CD4-positive, alpha-beta T cell treated with Interleukin-10 for 1 hour (primary cell): ENCODE measurements at places on chromosomes 12 and 14.

- DNase-seq: no peak
Observed at GRCh38 chr12:45458854-45459807, 243.2 kb downstream of the ANO6 start.

- DNase-seq: no peak
Observed at GRCh38 chr14:67187826-67188225, 1.4 kb upstream of the GARIN2 start.

GRCh38 chr14:55309761-55310365 lies 38.6 kb downstream of the FBXO34 start:
- no peak for DNase-seq

DNA sequence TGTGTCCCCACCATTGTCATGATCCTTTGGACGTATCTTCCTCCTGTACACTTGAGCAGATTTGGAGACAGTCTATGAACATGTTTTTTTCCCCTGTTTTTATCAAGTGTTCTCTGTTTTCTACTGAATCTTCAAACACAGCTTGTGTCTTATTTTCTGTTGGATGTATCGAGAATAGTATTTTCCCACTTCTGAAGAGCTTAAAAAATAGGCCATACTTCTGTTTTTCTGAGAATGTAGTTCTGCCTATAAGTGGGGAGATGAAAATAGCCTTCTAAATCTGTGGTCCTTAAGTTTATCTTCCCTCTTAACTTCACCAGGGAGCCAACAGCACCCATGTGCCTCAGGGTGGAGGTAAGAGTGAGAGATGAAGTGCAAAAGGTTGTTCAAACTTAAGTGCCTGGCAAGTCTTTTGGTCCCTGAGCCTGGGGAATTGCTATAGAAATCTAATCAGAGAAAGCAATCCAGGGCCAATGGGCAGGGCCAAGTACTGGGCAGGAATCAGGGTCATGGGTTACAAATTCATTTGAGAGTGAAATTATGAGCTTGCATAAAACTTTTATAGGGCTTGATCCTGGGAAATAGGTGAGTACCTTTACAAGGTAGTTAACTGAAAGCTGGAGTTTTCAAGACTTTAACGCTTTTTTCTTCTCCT lies 58.9 kb downstream of the ARF6 start:
- DNase-seq: no peak

DNA sequence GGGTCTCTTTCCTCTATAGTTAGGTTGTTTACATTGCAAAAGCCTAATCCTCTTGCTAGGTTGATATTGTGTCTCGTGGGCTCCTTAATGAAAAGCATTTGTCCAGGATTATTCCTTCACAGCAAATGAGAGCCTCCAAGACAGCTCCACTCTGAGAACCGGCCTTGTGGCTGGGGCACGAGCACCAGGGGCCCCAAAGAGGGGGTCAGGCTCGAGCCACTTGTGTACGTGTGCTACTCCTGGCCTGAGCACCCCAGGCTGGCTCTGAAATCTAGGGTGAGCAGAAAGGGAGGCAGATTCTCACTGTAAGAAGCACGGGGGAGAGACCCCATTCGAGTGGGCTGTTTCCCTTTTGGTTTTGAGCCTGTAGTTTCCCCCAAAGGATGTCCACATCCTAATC lies 45.0 kb upstream of the FZD10 start:
- no peak for DNase-seq

GRCh38 chr14:105180592-105181548 lies at the start of gene NUDT14:
TSS of gene NUDT14 (minus strand) at chr14:105181312. CDS start at chr14:105181209, 103 bp downstream.
- DNase-seq: peak; percentile 94

DNA sequence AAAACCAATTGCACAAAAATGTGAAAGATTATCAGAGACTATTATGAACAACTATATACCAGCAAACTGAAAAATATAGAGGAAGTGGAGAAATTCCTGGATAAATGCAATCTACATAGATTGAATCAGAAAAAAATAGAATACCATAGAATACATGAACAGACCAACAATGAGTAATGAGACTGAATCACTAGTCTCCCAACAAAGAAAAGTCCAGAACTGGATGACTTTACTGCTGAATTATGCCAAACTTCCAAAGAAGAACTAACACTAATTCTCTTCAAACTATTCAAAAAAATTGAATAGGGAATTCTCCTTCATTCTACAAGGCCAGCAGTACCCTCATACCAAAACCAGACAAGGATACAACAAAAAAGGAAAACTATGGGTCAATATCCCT lies 60.6 kb downstream of the GUCY2C start:
- DNase-seq: no peak

DNA sequence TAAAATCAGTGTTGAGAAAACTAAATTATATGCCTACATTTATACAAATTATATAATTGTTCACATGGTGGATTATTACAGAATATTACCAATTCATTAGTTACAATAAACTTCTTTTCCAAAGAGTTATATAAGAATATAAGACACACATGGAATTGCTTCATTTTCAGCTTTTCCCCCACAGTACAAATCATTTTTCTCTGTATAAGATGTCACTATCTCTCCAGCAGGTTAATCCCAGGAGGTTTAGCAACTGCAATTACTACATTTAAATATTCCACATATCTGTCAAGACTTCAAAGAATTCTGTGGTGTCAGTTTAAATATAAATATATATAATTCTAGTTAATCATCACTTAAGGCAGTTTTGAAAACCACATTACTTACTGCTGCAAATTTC lies 59.6 kb upstream of the G2E3 start:
- no peak for DNase-seq

DNA sequence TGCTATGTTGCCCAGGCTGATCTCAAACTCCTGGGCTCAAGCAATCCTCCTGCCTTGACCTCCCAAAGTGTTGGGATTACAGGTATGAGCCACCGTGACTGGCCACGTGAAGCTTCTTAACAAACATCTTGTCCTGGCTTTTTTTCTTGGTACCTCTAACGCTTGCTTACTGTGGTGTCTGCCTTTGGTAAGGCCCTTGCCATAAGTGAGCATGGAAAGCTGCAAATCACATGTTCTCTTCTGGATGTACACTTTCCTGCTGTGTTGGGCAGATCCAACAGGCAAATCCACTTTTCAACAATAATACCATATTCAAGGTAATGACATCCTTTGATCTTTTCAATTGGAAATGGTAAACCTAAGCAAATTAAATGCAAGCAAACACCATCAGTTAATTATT lies 54.6 kb downstream of the ARF6 start:
- no peak for DNase-seq

DNA sequence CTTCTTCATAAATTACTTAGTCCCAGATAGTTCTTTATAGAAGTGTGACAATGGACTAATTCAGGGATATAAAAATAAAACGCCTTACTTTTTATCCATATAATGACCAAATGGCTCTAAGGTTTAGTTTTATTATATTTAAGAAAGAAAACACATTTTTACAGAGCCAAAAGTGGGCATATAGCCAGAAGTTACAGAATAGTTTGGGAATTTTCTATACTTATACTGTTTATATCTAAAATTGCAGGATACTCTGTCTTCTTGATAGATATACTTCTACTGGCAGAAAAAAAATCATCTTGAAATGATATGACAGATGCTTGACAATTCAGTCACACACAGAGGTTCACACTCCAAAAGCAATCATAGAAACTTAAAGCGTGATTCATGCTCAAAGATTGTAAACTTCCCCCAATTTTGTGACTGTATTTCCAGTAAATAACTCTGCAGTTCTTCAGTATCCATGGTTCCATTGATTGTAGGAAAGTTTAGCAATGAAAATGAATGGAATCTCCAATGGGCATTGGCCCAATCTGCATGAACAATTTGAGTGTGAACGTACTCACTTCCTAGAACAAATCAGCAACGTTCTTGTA lies 307.8 kb downstream of the NOVA1 start:
- no peak for DNase-seq

GRCh38 chr12:1099158-1099557 lies 108.1 kb downstream of the ERC1 start:
- no peak for DNase-seq

DNA sequence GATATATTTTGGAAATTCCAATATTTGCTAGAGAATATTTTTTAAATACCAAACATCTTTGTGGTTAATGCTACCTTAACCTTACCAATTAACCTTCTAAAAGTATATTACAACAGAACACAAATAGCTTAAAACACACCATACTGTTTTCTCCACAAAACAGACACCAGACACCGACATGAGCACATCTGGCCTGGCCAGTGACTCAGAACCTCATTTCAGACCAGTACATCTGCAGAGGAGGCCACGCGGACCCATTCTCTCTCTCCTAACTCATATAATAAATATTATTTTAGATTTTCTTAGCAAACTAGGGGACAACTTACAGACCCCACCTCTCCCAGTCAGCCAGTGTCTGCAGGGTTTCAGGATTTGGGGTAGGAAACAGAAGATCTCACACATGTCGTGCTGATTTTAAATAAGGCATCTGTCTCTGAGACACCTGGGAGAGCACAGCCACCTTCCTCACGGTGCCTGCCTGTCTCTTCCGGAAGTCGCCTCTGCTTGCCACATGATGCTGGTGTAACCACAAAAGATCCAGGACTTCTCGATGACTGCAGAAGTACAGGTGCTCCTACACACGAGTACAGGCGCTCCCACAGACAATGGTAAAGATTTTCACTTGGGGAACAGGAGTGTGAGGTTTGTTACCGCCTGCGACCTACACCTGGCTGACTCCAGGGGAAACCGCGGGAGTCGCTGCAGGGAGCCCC lies 9.7 kb upstream of the ANKLE2 start:
- DNase-seq: peak; percentile 56

DNA sequence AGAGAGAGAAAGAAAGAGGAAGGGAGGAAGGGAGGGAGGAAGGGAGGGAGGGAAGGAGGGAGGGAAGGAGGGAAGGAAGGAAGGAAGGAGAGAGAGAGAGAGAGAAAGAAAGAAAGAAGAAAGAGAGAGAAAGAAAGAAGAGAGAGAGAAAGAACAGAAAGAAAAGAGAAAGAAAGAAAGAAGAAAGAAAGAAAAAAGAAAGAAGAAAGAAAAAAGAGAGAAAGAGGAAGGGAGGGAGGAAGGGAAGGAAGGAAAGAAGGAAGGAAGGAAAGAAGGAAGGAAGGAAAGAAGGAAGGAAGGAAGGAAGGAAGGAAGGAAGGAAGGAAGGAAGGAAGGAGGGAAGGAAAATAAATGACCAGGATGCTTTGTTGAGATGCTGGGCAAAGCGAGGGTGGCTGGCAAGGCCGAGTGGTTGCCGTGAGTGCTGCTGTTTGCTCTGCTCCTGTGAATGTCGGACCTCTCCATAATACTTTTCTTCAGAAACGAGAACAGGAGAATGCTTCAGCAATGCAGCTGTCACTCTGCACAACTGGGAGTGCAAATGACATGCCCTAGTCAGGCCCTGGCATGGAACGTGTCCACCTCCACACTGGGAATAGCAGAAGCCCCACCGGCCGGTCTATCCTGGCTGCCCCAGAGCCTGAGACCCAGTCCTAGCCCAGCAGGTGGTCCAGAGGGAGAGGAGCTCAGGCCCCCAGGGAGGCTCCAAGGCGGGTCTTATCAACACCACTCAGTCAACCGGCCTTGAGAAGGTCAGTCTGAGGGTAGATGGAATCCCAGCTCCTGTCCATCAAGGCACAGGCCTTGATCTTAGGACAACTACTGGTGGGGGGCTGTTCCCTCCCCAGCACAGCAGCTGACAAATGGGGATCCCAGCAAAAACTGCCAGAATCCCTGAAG lies 25.1 kb upstream of the EIF5 start:
- no peak for DNase-seq

- no peak for DNase-seq
Observed at GRCh38 chr12:132777614-132778013, 16.0 kb upstream of the ANKLE2 start.

DNA sequence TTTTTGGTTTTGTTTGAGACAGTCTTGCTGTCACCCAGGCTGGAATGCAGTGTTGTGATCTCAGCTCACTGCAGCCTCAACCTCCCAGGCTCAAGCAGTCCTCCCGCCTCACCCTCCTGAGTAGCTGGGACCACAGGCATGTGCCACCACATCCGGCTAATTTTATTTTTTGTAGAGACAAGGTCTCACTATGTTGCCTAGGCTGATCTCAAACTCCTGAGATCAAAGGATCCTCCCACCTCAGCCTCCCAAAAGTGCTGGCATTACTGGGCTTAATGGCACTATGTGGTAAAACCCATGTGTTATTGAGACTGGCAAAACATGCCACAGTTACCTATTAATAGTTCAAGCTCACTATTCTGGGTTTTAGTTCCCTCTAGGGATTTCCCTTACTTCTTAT lies 51.2 kb upstream of the KCNH3 start:
- no peak for DNase-seq

DNA sequence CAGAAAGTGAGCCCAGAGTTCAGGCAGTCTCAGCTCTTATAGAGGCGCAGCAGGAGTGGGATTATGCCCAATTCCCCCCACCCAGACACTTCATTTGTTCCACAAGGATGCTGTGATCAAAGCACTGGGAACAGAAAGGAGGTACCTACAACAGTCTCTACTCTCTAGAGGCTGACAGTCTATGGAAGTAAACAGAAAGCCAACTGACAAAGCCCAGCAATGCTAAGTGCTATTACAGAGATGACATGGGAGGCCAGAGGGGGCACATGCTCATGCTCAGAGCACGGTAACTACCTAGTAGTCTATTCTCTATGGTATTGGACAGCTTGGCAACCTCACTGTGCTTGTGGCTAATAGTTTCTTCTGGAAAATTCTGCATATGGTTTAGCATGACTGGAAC lies 85.9 kb downstream of the STXBP6 start:
- no peak for DNase-seq

DNA sequence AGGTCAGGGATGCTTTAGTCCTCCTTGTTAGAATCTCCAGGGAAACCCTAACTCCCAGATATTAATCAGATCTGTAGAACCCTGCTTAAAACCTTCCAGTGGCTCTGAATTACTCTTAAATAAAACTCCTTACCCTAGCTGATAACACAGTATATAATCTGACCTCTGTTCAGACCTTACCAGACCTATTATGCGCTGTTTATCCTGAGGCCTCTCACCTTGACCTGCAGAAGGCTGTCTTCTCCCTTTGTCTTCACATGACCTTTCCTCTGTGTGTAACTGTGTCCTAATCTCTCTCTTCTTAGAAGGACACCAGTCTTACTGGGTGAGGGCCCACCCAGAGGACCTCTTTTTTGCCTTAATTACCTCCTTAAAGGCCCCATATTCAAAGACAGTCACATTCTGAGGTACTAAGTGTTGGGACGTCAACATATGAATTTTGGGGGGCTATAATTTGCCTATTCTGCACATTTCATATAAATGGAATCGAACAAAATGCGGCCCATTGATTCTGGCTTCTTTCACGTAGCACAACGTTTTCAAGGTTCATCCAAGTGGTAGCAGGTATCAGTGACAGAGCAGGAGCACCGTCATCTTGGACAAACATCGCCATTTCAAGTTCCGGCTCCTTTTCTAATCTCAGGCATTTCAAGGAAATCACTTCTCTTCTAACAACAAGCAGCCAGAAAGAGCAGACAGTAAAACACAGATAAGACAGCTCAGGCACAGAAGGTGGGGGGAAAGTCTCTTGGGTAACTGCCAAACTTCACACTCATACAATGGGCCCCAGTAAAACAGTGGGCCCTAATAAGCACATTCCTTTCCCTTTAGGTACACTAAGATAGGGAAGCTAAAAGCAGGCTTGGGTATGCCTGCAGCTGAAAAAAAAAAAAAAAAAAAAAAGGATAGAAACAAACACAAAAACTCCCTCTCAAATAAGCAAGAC lies 200.2 kb upstream of the NUDT4 start:
- DNase-seq: no peak

GRCh38 chr12:76563061-76563460 lies 3.5 kb upstream of the OSBPL8 start:
- no peak for DNase-seq

- no peak for DNase-seq
Observed at GRCh38 chr12:85423947-85424346, 143.9 kb downstream of the ALX1 start.

GRCh38 chr14:93970965-93971634 lies 5.3 kb downstream of the ASB2 start:
- DNase-seq: peak; percentile 50
